ENCODE measurements at places on chromosomes 4 and X. TPM values are rescaled to one million over a fixed set of nuclear protein-coding genes. Genes with fewer than 3 reads are reported as not detected.

SLC39A8 gene
- total RNA-seq: 59.2 TPM

CTAG2 gene
- not detected for total RNA-seq

SPIN3 gene
- 8.9 TPM for total RNA-seq

RBM46 gene
- total RNA-seq: not detected

TRIM61 gene
- total RNA-seq: 0.20 TPM

SLC9A7 gene
- total RNA-seq: 1.9 TPM

CXCL6 gene
- not detected for total RNA-seq

MRPS18C gene
- 37.7 TPM for total RNA-seq

NAA10 gene
- total RNA-seq: 68.0 TPM

SSX3 gene
- not detected for total RNA-seq

PAGE1 gene
- not detected for total RNA-seq

PLS3 gene
- total RNA-seq: 15.7 TPM

PJA1 gene
- 6.7 TPM for total RNA-seq

CPLX1 gene
- total RNA-seq: 2.7 TPM

ATP8A1 gene
- total RNA-seq: 64.7 TPM

SLC6A14 gene
- total RNA-seq: 2.6 TPM

CPE gene
- 24.8 TPM for total RNA-seq

SH3BGRL gene
- 87.5 TPM for total RNA-seq

PRPS2 gene
- total RNA-seq: 57.0 TPM

APLN gene
- total RNA-seq: 0.22 TPM

FATE1 gene
- not detected for total RNA-seq

BEND2 gene
- not detected for total RNA-seq

GATA1 gene
- total RNA-seq: not detected

GLRA3 gene
- total RNA-seq: not detected

MID1 gene
- total RNA-seq: 38.5 TPM

SYAP1 gene
- total RNA-seq: 50.4 TPM

MAOB gene
- total RNA-seq: 3.6 TPM

SH3RF1 gene
- total RNA-seq: 76.6 TPM

CRMP1 gene
- 1.2 TPM for total RNA-seq

USP17L27 gene
- not detected for total RNA-seq

TKTL1 gene
- total RNA-seq: not detected

LINC00632 gene
- total RNA-seq: 32.1 TPM

NHSL2 gene
- total RNA-seq: 1.3 TPM

RPS6KA6 gene
- 11.6 TPM for total RNA-seq

F9 gene
- total RNA-seq: not detected

DOCK11 gene
- total RNA-seq: 8.3 TPM

ANOS1 gene
- total RNA-seq: 0.18 TPM

PRKG2 gene
- total RNA-seq: 12.3 TPM

JAKMIP1 gene
- total RNA-seq: 0.37 TPM

SPANXA2 gene
- not detected for total RNA-seq

USP17L26 gene
- total RNA-seq: not detected

TLR1 gene
- total RNA-seq: 2.3 TPM

CDKL2 gene
- 1.1 TPM for total RNA-seq

PLP2 gene
- 142 TPM for total RNA-seq

GPR173 gene
- total RNA-seq: 0.67 TPM

SSX2B gene
- total RNA-seq: not detected

PAGE5 gene
- not detected for total RNA-seq

PLAC1 gene
- total RNA-seq: not detected

PPM1K gene
- total RNA-seq: 4.7 TPM

NHS gene
- 2.0 TPM for total RNA-seq

MAGEC2 gene
- not detected for total RNA-seq

HTR2C gene
- not detected for total RNA-seq

VCX2 gene
- not detected for total RNA-seq

Data from left colon (tissue), 2 donors.